ENCODE measurements at places on chromosomes 7 and 10.

DNA sequence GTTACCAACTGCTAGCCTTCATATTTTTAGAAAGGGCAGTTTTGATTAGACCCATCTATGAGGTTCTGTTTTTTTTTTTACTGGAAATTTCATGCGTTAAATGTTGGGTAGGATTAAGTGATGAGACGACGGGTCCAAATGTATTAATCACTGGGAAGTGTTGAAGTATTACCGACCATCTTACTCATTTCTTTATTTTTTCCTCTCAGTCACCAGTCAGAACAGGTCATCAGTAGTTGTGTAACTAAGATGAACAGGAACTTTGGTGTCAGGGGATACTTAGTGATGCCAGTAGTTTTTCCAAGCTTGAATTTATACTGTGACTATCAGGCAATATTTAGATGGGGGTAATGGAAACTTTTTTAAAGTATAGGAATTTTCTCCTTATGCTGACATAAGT, 14.2 kb downstream of the TFAM start:
- no peak for DNase-seq

- DNase-seq, result no peak
Observed at GRCh38 chr7:8210845-8211724, 50.9 kb downstream of the ICA1 start.

GRCh38 chr10:49404321-49404878, 8.5 kb upstream of the DRGX start:
- DNase-seq, result no peak

DNA sequence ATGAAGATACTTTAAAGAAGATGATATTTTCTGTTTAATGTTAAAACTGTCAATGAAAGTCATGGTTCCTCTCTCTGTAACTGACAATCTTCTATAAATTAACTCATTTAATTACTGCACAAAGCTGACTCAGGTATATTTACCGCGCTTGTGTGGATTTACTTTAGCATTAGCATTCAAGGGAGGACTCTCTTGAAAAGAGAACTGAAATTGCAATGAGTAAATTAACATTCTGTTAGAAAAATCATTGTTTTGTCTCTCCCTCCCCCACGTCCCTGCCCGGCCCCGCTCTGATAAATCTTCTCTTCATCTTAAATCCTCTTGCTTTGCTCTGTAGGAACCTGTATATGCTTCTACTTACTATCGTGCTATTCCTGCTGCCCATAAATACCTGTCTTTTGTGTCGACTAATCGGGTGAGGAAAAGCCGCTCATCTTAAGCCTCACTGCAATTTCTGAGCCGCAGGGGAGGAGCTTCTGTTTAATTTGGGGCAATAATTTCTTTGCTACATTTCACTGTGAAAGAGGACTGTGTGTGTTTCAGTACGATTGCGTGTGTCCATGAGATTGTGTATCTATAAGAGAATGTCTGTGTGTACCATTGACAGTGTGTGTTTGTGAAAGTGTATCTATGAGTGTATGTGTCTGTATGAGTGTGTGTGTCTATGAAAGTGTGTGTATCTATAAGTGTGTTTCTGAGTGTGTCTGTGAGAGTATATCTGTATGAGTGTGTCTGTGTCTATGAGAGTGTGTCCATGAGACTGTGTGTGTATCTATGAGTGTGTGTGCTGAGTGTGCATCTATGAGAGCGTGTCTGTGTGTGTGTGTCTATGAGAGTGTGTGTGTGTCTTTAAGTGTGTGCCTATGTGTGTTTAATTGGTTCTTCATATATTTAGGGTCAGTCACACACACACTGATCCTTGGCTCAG, 46.5 kb upstream of the LYZL2 start:
- no peak for DNase-seq

GRCh38 chr10:71773221-71773971, at the start of gene VSIR:
VSIR (minus strand) TSS chr10:71773520; CDS start chr10:71773439, 81 bp downstream.
- DNase-seq, result peak; percentile 89

GRCh38 chr7:130154131-130154500, 51.1 kb downstream of the TMEM209 start:
- DNase-seq, result no peak

GRCh38 chr7:128067983-128068382, 36.7 kb upstream of the LRRC4 start:
- DNase-seq, result no peak

DNA sequence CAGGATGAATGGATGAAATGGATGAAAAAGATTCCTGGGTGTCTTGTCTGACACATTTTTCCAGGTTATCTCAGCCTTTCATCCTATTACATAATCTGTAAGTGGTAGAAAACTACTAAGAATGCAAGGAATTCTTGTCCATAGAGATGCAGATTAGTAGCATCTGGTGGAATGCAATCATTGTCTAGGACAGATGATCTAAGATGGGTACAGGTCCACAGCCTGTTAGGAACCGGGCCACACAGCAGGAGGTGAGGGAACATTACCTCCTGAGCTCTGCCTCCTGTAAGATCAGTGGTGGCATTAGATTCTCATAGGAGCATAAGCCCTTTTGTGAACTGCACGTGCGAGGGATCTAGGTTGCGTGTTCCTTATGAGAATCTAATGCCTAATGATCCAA, 225.0 kb downstream of the CALN1 start:
- DNase-seq, result no peak

DNA sequence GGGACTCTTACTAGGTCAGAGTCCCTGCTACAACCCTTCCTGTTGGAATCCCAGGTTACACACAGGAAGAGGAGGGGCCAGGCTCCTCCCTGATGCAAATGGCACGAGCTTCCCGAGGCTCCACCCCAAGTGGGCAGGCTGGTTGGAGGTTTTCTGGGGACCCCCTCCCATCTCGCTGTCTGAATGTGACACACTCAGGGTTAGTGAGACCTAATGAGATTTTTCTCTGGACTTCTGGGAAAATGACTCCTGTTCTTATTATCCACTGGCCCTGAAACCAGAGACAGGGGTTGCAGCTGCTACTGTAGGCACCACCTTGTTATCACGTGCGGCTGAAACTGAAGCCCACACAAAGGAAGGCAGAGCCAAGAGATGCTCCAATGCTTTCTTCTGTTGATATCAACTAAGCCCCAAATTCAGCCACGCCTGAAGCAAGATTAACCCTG, 103.3 kb downstream of the FAM107B start:
- DNase-seq, result no peak

DNA sequence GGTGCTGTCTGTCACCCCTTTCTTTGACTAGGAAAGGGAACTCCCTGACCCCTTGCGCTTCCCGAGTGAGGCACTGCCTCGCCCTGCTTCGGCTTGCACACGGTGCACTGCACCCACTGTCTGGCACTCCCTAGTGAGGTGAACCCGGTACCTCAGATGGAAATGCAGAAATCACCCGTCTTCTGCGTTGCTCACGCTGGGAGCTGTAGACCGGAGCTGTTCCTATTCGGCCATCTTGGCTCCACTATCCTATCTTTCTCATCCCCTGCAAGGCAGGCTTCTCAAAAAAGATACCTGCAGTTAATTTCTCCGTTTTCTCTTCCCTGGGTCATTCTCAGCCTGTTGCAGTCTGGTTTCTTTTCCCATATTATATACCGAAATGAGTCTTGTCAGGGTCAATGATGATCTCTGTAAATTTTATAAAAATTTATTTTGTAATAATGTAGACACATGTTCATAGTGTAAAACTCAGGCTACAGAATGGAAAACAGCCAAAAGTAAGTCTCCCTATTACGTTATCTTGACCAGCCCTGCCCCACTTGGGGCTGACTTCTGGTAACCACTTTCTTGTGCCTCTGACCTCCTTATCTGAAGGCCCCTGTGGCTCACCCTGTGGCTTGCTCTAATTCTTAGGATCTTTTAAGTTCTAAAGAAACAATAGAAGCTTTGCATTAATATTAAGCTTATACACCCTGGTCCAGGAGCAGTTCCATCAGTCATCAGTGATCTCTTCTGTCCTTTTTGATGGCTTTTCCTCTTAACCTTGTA, 20.7 kb downstream of the BLVRA start:
- no peak for DNase-seq

DNA sequence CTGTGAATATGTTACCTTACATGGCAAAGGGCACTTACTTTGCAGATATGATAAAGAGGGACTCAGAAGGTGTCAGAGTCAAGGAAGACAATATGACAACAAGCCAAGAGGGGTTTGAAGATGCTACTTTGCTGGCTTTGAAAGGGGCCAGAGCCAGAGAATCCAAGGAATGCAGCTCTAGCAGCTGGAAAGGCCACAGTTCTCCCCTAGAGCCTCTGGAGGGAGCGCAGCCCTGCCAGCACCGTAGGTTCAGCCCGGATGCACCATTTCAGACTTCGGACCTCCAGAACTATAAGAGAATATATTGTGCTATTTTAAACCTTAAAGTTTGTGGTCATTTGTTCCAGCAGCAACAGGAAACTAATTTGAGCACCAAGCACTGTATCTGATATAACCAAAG, 32.9 kb upstream of the WDR11 start:
- DNase-seq, result no peak

DNA sequence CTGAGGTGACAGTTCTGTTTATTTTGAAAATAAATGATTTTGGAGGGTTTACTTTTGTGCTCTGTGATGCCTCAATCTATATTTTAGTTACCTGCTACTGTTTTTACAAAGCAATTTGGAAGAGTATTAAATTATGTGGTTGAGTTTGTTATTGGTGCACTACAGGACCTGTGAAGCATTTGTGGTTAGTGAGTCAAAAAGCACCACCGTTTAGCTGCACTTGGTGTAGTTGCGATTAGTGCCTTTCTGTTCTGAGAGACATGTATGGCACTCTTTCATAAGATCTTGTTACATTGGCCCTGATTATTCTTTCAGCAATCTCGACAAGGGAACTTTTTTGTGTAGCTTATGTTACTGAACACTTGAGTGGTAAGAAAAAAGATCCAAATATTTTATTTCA, 132.2 kb downstream of the BBS9 start:
- no peak for DNase-seq

DNA sequence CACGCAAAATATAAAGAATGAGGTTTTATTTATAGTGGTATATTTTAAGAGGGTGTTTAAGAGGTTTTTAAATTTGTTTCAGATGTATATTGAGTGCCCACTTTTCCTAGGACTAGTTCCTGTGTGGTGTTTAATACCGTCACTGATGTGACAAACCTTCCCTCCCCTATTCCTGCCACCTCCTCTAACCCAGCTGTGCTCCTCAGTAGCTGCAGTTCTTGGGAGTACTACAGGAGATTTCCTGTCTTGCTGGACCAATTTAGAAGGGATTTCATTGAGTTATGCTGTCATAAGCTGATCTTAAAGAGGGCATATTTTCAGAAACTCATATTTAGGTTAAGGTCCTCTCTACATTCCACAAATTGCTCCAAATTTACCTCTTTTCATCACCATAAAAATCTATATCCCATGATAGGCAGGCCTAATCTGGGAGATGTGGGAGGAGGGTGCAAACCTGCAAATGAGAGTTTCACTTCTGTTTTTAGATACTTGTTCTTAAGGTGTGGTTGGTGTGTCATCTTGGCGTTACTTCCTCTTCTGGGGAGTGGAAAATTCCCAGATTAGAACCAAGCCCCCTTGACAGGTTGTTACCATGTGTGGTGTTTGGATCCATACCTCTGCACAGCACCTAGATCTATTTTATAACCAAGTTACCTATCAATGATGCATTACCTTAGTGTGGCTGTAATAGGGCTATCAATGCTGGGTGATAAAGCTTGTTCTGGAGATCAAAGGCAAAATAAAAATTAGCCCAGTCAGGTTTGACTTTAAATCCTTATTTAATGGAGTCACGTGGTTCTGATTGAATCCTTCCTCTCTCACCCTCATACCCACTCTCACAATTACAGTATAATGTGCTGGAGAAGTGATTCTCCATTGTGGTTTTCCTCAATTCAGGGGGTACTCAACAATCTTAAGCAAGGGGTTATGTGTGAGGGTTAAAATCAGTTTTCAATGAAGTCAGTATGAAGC, 141.1 kb downstream of the CDK14 start:
- no peak for DNase-seq

DNA sequence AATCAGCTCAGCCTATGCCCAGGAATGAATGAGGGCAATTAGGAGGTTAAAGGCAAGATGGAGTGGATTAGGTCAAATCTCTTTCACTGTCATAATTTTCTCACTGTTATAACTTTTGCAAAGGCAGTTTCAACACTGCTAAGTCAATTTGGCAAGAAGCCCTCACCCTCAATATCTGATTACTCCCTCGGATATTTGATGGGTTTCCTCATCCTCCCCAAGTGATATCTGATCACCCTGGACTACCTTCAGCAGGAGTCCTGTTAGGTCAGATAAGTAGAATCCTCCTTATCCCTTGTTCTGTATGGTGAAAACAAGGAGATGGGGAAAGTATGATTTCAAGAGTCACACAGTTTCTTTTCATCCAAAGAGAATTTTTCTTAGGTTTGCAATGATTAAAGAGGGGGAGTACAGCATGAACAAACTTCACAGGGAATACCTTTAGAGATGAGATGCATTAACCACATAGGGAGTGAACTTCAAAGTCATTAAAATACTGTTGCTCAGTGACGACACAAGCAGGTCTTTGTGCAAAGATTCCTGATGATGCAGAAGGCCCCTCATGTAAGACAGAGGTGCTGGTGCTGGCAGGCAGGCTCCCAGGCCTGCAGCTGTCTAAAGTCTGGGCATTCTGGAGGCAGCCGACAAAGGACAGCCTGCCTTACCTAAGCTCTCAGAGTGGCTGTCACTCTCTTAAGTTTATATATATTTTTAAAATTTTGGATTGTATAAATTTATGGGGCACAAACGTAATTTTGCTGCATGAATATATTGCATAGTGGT, 75.4 kb upstream of the POM121L12 start:
- no peak for DNase-seq

GRCh38 chr10:75836064-75836463, 404.6 kb downstream of the LRMDA start:
- no peak for DNase-seq

DNA sequence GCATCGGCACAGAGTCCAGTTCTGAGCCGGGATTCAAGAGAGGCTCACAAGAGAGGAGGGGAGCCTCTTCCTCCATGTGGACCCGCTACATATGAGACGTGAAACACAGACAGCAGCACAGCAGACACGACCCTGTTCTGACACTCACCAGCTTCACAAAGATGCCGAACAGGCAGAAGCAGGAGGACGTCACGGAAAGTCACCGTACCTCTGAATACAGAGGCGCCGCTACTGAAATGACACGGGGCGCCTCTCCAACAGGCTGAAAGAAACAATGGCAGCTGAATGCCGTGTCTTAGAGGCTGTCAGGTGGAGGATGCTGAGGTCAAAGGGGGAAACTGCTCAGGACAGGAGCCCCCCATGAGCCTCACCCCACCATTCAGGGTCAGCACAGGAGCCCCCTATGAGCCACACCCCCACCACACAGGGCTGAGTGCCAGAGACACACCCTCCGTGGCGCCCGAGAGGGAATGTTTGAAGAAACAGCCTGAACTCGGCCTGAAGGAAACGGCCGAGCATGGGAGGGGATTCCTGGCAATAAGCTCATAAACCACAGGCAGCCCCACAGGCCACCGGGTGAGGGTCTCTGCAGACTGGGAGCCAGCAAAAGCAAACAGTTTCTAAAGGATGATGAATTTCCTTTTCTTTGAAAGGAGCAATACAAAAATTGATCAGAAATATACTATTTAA, 510.3 kb downstream of the PTPRN2 start:
- DNase-seq, result no peak

Data from T-helper 1 cell (primary cell).